ENCODE measurements at places on chromosomes 3 and 15.

DNA sequence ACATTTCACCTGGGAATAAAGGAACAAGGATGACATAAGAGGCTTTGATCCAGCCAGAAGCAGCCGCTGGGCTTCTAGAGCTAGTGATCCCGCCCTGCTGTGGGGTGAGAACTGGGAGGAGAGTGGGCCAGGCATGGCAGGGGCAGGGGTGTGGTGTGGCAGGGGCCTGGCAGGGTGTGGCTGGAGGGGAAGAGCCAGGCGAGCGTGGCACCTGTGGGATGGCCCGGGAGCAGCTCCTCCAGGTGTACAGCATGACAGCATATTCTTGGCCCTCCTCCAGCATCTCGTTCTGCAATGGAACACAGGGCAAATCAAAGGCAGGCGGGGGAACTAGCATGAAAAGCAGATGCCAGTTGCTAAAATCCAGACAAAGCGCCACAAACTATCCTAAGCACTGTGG lies 35.5 kb downstream of the CYFIP1 start:
- no peak for DNase-seq

DNA sequence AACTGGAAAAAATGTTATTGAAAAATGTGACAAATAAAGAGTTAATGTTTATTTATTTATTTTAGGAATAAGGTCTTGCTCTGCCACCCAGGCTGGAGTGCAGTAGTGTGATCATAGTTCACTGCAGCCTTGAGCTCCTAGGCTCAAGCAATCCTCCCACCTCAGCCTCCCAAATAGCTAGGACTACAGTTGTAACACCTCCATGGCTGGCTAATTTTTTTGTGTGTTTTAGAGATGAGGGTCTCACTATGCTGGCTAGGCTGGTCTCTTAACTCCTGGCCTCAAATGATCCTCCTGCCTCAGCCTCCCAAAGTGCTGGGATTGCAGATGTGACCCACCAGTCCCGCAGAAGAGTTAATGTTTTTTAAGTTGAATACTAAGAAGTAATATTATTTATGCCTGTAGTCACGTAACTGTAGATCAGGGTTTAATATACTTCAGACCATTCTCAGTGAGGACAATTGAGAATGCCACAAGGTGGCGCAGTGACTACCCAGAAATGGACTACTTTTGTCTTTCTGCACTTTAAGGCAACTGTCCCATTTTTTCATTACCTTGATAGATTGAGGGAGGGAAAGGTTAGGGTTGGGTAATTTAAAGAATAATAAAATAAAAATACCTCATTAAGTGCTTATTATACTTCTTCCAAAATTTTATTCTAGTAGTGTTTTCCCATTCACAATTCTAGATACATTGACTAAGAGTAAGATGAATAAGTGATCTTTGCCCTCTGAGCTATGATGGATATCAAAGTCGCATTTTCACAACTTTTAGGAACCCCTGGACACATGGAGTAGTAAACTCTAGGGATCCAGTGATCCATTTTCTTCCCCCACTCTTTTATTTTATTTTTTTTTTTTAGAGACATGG lies 6.0 kb downstream of the MUC13 start:
- DNase-seq = peak; percentile 30

GRCh38 chr15:80155001-80155377 lies 2.2 kb downstream of the FAH start:
- DNase-seq = no peak

DNA sequence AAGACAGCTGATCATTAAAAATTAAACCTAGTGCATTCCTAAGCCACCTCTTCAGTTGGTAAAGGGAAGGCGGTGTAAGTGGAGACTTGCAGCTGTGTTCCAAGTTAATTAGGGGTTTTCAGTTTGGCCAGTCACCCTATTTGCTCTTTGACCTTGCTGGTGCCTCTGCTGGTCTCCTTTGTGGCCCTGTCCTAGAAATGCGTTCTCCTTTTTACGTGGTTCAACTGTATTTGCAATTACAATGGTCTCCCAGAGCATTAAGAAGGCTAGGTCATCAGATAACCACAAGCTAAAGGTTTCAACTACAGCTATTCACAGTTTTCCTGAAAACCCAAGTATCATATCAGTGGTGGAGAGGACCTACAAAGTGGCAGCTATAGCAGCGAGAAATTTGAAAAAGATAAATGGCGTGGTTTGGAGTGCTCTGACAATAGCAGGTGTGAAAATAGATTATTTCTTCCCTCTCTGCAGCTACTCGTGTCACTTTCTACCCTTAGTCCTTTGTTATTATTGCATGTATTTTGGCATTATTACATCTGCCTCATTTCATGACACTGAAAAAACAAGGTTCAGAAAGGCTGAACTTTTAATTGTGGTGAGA lies 203.5 kb upstream of the TBC1D5 start:
- DNase-seq = no peak

DNA sequence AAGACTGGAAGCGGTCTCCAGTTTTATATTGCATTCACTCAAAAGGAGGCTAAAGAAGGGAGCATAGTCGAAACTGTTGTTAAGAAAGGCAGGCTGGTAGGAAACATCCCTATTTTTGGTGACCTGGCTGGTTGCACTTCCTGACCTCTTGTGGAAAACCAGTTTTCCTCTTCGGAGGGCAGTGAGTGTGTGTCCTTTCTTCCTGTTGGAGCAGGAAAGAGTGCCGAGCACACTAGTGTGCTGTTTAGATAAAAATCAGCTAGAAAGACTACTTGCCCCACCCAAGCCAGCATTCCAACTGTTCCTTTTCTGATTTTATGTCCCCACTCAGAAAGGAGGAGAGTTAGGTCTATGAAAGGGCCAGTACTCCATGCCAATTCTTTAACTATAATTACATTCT lies 65.1 kb upstream of the CCR4 start:
- no peak for DNase-seq

GRCh38 chr3:131623431-131623830 lies 120.7 kb upstream of the MRPL3 start:
- DNase-seq = no peak

DNA sequence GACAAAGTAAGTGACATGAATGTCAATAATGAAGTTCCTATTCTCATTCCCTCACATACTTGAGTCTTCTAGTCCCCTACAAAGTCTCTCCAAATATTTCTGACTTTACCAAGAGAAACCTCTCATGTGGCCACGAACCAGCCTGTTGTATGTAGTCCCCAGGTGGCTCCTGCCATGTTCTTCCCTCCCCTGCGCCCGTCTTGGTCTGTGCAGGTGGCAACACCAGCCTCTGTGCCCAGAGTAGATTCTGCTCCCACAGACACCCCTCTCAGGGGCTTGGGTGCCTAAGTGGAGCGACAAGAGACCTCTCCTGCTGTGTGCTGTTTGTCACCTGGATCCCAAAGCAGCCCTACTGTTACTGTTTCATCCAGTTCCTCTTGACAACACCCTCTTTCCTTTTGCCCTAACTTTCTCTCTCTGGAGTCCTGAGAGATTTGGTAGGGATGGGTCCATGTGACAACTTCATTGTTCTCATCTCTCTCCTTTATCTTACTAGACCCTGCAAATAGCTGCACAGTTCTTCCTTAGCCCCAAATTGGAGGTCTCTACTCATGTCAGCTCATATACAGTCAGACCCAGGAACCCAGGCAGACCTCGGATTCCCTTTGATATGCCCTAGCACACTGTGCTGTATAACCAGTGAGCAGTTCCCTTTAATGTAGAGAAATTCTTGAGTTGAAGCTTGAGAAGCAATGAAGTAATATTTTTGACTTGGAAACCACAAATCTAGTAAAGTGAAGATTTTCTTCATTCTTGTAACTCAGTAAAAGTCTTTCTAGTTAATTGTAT lies 56.9 kb downstream of the POLR2M start:
- no peak for DNase-seq

DNA sequence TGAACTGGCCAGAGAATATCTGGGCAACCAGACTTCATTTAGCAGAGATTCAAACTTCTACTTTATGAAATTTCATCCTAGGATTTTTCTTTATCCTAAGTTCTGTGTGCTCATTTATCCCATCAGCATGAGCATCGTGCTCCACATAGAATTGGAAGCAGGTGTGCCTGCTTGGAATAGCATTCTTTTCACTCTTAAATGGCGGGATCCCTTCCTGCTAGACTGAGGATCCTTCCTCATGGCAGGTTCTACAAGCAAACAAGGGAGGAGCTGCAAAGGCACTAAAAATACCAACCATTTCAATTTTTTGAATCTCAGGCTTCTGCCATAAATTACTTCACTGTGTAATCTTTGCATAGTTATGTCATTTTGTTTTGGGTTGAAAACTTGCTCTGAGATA lies 74.6 kb upstream of the FLNB start:
- no peak for DNase-seq

DNA sequence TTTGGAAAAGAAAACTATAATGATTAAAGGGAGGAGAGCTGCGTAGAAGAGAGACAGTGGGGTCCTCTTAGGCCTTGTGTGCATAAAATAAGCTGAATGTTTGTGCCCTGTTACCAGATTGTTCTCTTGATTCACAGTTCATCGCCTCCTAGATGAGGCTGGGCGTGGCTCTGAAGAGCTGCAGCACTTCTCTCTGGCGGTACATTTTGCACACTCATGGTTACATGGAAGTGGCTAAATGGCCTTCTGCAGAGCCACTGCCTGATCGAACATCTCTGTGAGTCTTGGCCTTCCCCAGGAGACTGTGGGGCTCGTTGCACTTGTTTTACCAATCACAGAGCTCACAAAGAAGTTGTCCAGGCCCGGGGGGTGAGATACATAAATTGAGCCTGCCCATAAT lies 208.8 kb downstream of the GABRG3 start:
- DNase-seq = no peak

GRCh38 chr3:139319428-139320402 lies 24.1 kb upstream of the MRPS22 start:
- DNase-seq = peak; percentile 11

DNA sequence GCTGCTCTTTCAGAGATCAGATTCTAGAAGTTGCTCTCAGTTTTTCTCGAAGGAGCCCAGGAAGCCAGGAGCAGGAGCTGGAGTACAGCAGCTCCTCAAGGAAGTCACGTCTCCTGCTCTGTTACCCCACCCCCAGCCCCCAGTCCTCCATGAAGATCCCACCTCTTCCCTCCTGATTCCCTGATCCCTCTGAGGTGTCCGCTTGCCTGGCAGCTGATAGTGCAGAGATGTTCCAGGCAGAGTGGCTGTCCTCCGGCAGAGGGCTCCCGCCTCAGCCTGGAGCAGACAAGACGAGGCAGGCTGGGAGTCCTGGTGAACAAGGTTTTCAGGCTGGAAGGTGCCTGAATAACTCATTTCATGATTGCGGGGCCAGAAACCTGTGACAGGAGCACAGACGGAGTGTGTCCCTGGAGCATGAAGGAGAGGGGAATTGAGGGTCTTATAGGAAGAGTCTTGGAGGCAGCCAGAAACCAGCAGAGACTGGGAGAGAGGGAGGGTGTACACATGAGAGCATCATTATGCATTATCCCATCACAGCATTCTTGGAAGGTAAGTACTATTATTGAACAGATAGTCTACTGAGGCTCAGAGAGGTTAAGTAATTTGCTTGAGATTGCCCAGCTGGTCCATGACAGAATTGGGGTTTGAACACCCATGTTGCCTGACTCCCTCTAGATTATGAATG lies 1.2 kb downstream of the HRH1 start:
- peak; percentile 28 for DNase-seq

GRCh38 chr15:28021281-28022039 lies 77.7 kb downstream of the OCA2 start:
- peak; percentile 91 for DNase-seq

DNA sequence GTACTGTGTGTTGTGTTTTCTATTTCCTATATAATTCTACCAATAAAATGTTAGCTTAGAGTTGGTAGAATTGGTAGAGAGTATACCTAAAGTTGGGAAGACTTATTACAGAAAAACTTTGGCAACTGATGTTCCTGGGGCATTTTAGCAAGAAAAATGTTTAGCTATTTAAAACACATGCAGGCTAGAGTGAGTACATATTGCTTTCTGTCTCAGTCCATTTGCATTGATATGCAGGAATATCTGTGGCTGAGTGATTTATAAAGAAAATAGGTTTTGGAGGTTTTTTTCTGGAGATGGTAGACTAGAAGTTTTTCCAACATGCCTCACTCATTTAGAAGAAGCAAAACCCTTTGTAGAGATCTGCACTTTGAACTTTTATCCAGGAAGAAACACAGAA lies 30.4 kb upstream of the OR5K1 start:
- DNase-seq = no peak

All from NCI-H1092 (cell line).